ENCODE measurements at places on chromosomes 2 and 18. TPM values are rescaled to one million over a fixed set of nuclear protein-coding genes. Genes with fewer than 3 reads are reported as not detected.

GRCh38 chr2:168971261-168971660, 59.9 kb downstream of the ABCB11 start:
- DNase-seq, result no peak

Gene IL36B
- total RNA-seq, result not detected

DNA sequence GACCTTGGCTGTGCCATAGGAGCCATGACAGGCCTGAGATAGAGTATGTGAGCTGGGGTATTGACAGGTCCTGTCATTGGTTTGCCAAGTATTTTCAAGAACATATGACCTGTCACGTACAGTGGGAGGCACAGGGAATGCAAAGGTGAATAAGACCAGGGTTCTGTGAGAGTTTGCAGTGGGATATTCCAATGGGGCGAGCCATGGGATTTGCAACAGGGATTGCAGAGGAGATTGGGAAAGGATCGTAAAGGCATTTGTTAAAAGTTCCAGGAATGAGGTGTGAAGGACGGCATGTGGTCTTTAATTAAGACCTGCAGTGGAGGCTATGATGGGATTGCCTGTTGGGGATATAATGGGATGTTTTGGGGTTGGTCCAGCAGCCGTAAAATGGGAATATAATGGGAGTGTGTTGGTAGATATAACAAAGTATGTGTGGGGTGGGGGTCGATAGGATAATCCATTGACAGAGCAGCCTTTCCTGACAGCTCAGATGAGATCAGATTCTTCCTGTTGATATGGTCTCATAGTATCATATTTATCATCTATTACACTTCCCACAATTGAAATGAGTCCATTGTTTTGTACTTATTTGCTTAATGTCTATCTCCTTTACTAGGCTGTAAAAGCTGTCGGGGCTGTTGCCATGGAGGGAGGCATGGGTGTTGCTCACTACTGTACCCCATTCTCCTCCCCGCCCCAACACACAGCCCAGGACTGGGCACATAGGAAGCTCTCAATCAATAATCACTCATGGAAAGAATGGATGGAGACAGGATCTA, 38.1 kb downstream of the PKDCC start:
- DNase-seq, result no peak

- no peak for DNase-seq
Observed at GRCh38 chr2:54107903-54108615, 7.4 kb upstream of the ACYP2 start.

GRCh38 chr2:226247289-226248275, 552.0 kb downstream of the IRS1 start:
- DNase-seq, result no peak

Gene COL5A2
- 0.54 TPM for total RNA-seq

- no peak for DNase-seq
Observed at GRCh38 chr2:147546109-147546508, 298.7 kb upstream of the ACVR2A start.

DNA sequence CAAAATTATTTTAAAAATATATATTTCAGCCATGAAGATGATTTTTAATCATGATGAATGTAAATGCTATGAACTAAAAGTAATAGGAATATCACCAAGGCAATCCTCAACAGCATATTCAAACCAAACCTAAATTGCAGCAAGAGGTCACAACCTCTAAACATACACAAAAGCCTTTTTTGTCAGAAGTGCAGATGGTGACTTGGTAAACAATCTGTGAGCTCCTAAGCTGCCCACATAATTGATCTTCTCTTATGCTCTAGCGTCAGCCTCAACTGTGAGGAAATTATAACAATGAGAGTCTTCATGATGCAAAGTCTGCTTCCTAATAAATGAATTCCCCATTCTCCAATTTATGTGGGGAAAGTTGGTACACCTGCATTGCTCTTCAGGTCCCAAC, 113.2 kb downstream of the TSN start:
- DNase-seq, result no peak

DNA sequence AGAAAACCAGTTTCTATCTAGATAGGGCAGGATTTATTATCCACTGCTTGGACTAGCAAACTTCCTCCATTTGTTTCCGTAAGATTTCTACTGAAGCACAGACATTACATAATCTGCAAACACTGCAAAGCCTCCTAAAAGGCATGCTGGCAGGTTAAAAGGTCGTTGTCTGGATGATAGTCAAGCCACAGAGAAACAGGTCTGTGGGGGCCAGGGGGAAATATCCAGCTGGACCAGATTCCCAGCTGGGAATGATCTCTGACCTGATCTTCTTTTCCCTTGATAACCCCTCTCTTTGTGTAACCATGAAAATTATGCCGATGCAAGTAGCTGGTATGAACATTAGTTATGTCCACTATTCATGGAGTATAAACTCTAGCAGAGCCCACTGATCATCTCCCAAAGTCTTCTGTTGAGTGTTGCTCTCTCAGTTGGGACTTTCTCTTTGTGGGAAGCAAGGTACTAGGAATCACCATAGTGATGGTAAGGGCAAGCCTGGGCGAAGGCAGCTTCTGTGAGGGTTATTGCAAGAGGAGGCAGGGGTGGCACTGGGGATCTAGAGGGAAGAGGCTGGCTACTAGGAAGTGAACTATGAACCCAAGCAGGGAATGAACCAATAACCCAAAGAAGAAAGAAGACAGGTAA, 61.3 kb downstream of the GDF7 start:
- DNase-seq, result no peak

Gene SPR
- 0.54 TPM for total RNA-seq

DNA sequence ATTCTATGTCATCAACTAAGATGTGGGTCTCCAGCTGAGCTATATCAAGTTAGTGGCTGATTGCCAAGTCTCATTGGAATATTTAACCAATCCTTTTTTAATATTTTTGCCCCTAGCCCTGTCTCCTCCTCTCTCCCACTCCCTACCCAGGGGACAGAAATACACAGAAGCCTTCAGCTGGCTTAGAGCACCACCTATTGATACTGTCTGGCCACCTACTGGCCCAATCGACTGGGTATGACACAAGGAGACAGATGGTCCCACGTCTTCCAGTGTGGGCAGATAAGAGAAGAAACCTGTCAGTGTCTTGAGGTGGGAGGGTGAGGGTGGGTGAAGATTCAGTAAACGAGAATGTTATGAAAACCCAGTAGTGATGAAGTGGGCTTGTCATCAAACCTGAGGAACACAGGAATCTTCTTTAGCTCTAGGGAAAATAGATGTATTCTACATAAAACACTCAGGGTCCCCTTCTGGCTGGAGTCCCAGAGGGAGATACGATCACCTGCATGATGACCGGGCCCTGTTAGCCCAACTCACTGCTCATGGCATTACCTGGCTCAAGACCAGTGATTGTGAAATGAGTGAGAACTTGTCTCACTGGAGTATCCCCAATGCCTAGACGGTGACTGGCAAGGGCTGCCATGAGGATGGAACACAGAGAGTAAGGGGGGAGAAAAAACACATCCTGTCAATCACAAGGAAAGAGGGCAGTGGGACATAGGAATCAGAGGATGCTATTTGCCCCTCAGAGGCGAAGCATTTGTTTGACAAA, 26.7 kb downstream of the POLR1A start:
- DNase-seq, result peak; percentile 73

DNA sequence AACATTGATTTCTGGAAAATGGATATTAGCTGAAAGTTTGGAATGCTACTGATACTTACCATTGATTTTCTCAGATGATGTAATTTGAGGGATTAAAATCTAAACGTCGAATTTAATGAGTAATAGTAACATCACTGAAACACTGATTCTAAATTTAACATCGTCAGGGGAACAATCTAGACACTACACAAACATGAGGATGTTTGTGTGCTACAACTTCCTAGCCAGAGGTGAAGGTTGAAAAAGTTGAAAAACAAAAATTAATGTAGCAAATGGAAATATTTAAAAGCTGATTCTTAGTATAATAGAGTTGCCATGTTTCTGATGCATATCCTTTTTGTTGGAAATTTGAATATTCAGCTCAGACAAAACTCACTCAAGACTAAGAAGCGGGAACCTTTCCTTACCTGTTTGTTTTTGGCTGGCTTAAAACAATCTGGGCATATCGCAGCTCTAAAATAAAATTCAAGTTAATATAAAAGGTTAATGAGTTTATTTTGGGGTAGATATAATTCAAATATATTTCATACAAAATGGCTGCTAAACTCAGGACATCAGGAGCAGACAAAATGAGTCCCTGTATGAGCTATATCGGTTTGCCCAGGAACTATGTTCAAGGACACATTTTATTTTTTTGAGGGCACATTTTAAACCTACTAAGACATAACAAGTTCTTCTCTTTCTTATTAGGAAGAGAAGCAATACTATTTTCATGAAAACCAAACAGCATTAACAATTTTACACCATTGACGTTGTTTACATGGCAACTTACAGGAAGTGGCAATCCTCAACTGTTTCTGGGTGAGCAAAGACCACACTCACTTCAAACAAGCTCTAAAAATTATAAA, 52.6 kb upstream of the PEX13 start:
- DNase-seq, result no peak

DNA sequence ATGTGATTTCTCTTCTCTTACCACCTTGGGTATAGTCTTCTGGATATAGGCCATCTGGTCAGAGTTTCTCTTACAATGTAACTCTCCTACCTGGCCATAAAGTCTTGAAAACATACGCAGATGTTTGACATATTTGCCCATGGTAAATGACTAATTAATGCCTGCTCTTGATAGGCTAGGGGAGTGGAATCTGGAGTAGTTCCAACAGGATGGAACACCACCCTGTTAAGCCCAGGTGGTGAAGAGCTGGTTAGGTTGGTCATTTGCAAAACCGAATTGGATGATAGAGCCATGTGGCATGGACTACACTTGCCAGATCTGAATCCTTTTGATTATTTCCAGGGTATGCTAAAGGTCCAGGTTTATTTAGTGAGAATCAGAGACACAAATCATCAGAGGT, 36.5 kb downstream of the HADHB start:
- DNase-seq, result no peak

Gene STARD6
- total RNA-seq, result not detected

DNA sequence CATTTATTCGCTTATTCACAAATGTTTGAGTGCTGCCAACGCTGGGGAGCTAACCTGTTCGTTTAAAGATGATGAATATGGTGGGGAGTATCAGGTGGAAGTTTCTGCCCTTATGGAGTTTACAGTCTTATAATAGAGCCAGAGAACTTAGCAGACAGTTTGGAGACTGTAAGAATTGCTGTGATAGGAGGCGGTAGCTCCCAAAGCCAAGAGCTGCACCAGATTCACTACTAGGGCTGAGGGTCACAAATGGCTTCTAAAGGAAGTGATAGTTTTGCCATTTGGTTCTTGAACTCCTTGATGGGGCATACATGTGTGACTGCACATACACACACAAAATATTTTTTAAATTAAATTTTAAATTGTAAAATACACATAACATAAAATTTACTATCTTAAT, 29.0 kb downstream of the UGP2 start:
- no peak for DNase-seq

- no peak for DNase-seq
Observed at GRCh38 chr2:95317123-95317500, 20.0 kb downstream of the KCNIP3 start.

DNA sequence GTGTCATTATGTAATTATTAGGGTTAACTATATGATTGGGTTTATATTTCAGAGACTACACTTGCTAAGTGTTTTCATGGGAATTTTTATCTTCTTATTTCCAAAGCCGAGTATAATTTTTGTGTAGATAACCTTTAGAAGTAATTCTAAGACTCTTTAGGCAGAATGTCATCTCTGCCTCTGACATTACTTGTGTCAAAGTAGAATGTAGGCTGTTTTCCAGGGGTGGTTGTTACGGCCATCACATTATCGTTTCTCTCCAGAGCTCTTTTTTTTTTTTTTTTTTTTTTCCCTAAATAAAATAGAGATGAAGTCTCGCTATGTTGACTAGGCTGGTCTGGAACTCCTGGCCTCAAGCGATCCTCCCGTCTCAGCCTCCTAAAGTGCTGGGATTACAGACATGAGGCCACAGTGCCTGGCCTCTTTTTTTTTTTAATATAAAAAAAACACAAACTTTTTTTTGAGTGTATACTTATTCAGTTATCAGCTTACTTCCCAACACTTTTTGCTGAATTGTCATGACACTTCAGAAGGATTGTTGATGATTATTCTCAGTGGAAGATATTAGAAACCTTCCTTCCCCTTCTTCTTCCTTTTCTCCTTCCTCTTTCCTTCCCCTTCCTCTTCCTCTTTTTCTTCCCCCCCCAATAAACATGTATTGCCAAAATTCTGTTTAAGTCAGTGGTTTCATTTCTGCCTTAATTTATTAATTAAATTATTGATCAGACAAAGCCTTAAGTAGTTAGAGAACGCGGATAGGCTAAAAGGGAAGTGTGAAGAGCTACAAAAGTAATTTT, 2.3 kb downstream of the PIKFYVE start:
- DNase-seq, result no peak

DNA sequence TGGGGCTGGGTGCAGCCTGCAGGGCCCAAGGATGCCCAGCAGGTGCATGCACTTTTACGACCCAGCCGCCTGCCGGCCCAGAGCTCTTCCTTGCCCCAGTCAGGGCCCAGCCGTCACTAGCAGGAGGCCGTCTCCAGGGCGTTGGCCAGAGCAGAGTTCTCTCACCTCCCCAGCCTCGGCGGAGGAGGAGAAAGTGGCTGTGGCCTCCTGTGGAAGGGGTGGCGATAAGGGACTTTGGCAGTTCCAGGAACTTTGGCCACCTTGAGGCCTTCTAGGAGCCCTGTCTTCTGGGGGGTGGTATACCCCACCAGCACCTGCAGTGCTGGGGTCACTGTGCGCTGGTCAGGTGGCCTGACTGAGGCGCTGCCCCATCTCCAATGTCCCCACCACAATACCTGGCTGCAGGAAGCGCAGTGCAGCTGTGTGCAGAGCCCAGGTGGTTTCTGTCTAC, 22.0 kb downstream of the NPPC start:
- no peak for DNase-seq

DNA sequence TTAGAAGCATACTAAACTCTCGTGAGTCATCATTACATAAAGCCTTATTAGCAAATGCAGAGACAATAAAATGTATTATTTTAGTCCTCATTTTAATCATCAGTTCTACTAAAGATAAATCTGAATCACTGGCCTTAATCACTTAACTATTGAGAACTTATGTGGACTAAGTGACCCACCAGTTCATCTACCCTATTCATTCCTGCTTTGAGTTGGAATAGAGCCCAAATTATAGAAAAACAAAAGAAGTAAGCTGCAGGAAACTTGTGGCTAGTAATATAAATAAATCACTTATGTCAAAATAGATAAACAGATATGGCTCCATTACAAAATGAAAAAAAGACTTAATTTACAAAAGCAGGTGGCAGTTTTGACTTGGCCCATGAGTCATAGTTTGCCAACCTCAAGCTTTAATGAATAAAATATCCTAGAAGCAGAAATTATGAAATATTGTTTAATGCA, 851.8 kb upstream of the CRIM1 start:
- DNase-seq, result no peak

Gene TUBA4A
- total RNA-seq, result 22.9 TPM

Gene ABCG8
- total RNA-seq, result under 0.01 TPM

DNA sequence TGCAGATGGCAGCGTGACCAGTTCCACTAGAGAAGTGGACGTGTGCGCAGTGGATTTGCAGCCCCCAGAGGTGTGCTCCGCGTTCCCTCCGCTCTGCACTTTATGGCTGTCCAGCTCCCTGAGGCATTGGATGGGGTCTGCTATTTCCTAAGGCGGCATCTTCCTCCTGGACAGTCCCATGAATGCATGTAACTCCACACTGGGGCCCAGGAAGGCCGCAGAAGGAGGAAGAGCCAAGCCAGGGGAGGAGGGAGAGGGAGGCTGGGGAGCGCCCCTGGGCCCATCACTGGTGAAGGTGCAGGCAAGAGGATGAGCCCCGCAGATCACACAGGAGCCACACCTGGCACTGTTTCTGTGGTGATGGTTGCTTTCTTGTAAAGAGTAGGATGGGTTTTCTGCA, 99.1 kb downstream of the PTGR3 start:
- DNase-seq, result no peak
